ENCODE measurements at places on chromosomes 1 and 21. TPM values are rescaled to one million over a fixed set of nuclear protein-coding genes. Genes with fewer than 3 reads are reported as not detected.

Gene CRYZ
- 27.5 TPM for total RNA-seq

Gene SORT1
- total RNA-seq, result 7.6 TPM

Gene OR10Z1
- total RNA-seq, result not detected

Gene BATF3
- total RNA-seq, result 1.2 TPM

Gene TFB2M
- 23.4 TPM for total RNA-seq

Gene OLIG2
- not detected for total RNA-seq

Gene KRTAP19-1
- not detected for total RNA-seq

Gene OR10J1
- not detected for total RNA-seq

Gene C4BPA
- total RNA-seq, result not detected

Gene CFHR1
- 0.48 TPM for total RNA-seq

Gene KRTAP21-2
- not detected for total RNA-seq

Gene BARHL2
- not detected for total RNA-seq

Gene TLCD4
- under 0.01 TPM for total RNA-seq

Measured in vein endothelial cell (primary cell).